ENCODE measurements at places on chromosomes 3 and 15.

- H3K27me3 ChIP-seq, result no peaks in the 10 kb centered on the region
- no peak for DNase-seq
- no peak overlapping the region for H3K27ac ChIP-seq
- H3K36me3 ChIP-seq, result no peaks in the 10 kb centered on the region
- no peaks in the 10 kb centered on the region for H3K4me1 ChIP-seq
Observed at GRCh38 chr3:196143708-196144382, 62.0 kb upstream of the TFRC start.

DNA sequence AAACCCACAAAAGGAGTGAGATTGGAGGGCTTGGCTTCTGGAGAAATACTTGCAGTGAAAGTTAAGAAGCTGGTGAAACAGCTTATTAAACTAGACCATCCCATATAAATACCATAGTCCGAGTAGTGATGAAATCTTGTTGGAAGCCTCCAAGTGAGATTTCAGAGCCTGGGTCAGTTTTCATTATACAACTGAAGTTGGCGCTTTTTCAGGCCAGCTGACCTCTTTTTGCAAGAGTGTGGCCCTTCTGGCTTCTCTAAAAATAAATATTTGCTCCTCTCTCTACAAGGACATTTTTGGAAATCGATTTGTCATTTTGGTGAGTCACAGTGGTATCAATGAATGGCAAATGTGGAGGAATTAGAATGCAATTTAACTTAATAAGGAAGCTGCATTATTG is 51.2 kb upstream of the THRB start:
- no peak overlapping the region for H3K27ac ChIP-seq
- DNase-seq, result no peak
- no peaks in the 10 kb centered on the region for H3K36me3 ChIP-seq
- H3K4me1 ChIP-seq, result no peaks in the 10 kb centered on the region
- H3K4me3 ChIP-seq, result no peak overlapping the region
- no peaks in the 10 kb centered on the region for H3K27me3 ChIP-seq

- H3K4me3 ChIP-seq, result peak within 1 kb of the TSS; percentile 70
- peak within 1 kb of the TSS; percentile 98 for H3K27ac ChIP-seq
- H3K36me3 ChIP-seq, result no peaks in the 10 kb centered on the region
Observed at GRCh38 chr15:68820295-68821189, at the start of gene ANP32A. TSS of gene ANP32A (minus strand) at chr15:68820895. CDS start at chr15:68820751, 144 bp downstream.

DNA sequence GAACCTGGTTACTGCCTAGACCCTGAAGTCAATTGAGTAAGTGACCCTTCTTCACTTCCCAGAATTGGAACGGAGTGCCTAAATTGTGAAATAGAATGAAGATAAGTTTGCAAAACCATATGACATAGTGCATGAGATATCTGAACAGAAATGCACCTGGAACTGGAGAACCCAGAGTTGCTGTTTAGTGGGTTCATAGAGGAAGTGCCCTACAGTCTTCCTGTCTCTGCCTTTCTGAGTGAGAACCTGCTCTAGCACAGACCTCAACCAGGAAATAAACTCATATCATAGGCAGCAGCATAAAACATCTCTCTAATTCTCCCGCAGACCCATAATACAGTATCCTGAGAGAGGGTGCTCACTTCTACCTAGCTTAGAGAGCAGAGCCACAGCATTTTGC is 82.9 kb downstream of the EOMES start:
- no peak overlapping the region for H3K4me3 ChIP-seq
- no peak for DNase-seq
- no peaks in the 10 kb centered on the region for H3K27me3 ChIP-seq
- no peaks in the 10 kb centered on the region for H3K36me3 ChIP-seq

DNA sequence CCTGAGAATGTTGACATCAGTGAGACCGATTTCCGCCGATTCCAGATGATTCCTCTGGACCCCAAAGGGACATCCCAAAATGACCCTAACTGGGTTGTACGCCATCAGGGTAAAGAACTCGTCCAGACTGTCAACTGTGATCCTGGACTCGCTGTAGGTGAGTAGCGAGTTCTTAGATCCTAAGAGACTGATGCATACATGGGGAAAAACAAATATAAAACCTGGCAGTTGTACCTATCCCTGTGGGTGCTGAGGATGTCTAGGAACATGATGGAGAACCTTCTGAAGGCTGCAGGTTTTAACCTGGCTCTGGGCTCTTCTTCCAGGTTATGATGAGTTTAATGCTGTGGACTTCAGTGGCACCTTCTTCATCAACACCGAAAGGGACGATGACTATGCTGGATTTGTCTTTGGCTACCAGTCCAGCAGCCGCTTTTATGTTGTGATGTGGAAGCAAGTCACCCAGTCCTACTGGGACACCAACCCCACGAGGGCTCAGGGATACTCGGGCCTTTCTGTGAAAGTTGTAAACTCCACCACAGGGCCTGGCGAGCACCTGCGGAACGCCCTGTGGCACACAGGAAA is 12.3 kb downstream of the THBS1 start:
- H3K4me1 ChIP-seq, result no peaks in the 10 kb centered on the region
- DNase-seq, result no peak
- peaks cover 13% of the 10 kb centered on the region for H3K36me3 ChIP-seq
- H3K27ac ChIP-seq, result no peak overlapping the region
- H3K4me3 ChIP-seq, result no peak overlapping the region

- DNase-seq, result peak; percentile 4
- H3K27me3 ChIP-seq, result no peaks in the 10 kb centered on the region
- no peaks in the 10 kb centered on the region for H3K36me3 ChIP-seq
- H3K4me3 ChIP-seq, result no peak overlapping the region
- H3K4me1 ChIP-seq, result no peaks in the 10 kb centered on the region
Observed at GRCh38 chr3:43317461-43318316, 31.3 kb downstream of the SNRK start.

- H3K4me3 ChIP-seq, result no peak overlapping the region
- H3K4me1 ChIP-seq, result no peaks in the 10 kb centered on the region
- H3K27ac ChIP-seq, result no peak overlapping the region
- H3K36me3 ChIP-seq, result no peaks in the 10 kb centered on the region
Observed at GRCh38 chr3:8518138-8518537, 16.5 kb downstream of the LMCD1 start.

- no peak overlapping the region for H3K27ac ChIP-seq
- H3K4me3 ChIP-seq, result no peak overlapping the region
- no peaks in the 10 kb centered on the region for H3K4me1 ChIP-seq
- DNase-seq, result peak; percentile 10
Observed at GRCh38 chr15:51536965-51537574, 85.5 kb downstream of the DMXL2 start.

DNA sequence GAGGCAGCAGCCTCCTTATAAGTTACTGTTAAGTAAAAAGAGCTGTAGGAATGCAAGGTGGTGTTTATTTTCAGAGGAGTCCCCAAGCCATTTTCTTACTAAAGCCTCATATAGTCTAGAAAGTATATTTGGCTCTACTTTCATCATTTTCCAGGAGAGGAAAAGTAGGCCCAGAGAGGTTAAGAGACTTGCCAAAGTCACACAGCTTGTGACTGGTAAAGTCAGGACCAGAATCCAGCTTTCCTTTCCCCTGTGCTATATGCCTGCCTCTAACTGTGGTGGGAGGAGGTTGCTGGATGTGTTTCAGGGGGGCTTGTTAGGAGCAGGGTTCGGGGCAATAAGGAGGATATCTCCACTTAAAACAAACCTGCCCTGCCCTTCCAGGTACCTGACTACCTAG is 7.2 kb upstream of the OGG1 start:
- H3K27ac ChIP-seq, result no peak overlapping the region
- H3K27me3 ChIP-seq, result no peaks in the 10 kb centered on the region
- no peak for DNase-seq
- peaks cover 41% of the 10 kb centered on the region for H3K36me3 ChIP-seq

GRCh38 chr15:67146875-67147381 is 81.5 kb downstream of the SMAD3 start:
- H3K36me3 ChIP-seq, result no peaks in the 10 kb centered on the region
- H3K4me3 ChIP-seq, result no peak overlapping the region
- H3K4me1 ChIP-seq, result peaks cover 15% of the 10 kb centered on the region

GRCh38 chr3:31105438-31106077 is 211.1 kb upstream of the GADL1 start:
- H3K4me3 ChIP-seq, result no peak overlapping the region
- H3K27me3 ChIP-seq, result no peaks in the 10 kb centered on the region

DNA sequence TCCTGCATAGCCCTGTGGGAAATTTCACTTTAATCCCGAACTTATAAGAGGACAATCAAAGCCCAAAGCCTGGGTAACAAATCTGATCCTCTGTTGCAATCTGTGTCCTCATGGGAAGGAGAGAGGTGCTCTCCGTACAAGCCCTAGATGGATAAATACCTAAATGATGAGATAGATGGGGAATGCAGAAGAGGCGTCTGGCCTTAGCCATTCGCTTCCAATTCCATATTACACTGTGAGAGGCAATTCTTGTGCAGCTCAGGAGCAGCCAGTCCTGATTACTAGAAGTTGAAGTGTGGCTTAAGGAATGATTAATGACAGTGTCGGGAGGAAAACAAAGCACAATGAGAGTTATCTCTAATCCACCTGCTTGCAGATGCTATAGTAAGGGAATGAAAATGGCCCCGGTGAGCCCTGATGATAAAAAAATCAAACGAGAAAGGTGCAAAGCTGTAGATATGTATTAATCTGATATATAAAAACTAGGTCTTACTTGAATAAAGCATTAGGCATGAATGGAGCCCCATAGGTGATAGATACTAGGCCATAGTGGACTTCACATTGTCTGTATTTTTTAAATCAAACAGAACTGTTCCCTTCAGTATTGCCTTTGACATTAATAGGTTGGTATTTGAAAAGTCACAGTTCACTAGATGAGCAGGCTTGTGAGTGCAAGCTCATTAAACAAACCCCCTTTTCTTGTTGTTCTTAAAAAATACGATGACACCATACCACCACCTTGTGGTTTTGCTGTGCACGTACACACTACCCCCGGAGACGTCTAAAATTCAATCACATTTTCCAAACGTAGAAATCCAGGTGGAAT is 54.2 kb upstream of the TMCO5A start:
- no peaks in the 10 kb centered on the region for H3K27me3 ChIP-seq
- H3K4me1 ChIP-seq, result no peaks in the 10 kb centered on the region
- H3K36me3 ChIP-seq, result no peaks in the 10 kb centered on the region
- no peak overlapping the region for H3K4me3 ChIP-seq
- H3K27ac ChIP-seq, result no peak overlapping the region
- DNase-seq, result peak; percentile 59

- no peak overlapping the region for H3K4me3 ChIP-seq
- no peak overlapping the region for H3K27ac ChIP-seq
- H3K4me1 ChIP-seq, result peaks cover 1% of the 10 kb centered on the region
Observed at GRCh38 chr3:63338351-63338750, 60.2 kb downstream of the SYNPR start.

DNA sequence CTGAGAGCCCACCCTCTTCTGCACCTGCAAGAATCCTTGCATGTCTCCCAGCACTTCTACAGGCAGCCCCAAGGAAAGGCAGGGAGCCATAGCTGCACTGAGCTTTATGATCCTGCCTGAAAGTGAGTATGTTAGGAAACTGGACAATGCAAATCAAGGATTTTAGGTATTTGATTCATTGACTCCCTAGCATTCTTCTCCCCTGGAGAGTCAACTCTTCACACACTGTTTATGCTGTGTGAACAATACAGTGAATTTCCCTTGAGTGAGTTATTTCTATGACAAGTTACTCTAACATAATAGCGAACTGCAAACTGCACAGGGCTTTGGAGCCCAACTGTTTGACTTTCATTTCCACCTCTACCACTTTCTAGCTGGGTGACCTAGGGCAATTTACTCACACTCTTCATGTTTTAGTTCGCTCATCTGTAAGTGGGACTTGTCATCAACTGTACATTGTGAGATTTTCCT is 96.0 kb upstream of the PHLDB2 start:
- H3K27ac ChIP-seq, result no peak overlapping the region
- no peaks in the 10 kb centered on the region for H3K4me1 ChIP-seq
- H3K36me3 ChIP-seq, result no peaks in the 10 kb centered on the region
- DNase-seq, result no peak
- no peak overlapping the region for H3K4me3 ChIP-seq
- H3K27me3 ChIP-seq, result no peaks in the 10 kb centered on the region

DNA sequence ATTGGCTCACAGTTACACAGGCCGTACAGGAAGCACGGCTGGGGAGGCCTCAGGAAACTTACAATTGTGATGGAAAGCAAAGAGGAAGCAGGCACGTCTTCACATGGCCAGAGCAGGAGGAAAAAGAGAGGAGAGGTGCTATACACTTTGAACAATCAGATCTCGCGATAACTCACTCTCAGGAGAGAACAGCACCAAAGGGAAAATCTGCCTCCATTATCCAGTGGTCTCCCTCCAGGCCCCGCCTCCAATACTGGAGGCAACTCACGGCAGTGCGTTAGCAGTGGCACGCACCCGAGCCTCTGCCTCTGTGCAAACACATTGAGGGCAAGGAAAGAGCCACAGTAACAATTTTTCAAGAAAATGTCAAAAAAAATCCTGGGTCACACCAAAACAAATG is 11.0 kb downstream of the OSTN start:
- H3K27me3 ChIP-seq, result no peaks in the 10 kb centered on the region
- DNase-seq, result no peak
- no peak overlapping the region for H3K27ac ChIP-seq
- H3K4me3 ChIP-seq, result no peak overlapping the region

GRCh38 chr3:160810362-160811236 is 54.6 kb downstream of the PPM1L start:
- H3K27ac ChIP-seq, result no peak overlapping the region
- no peaks in the 10 kb centered on the region for H3K4me1 ChIP-seq
- H3K4me3 ChIP-seq, result no peak overlapping the region
- H3K36me3 ChIP-seq, result no peaks in the 10 kb centered on the region
- H3K27me3 ChIP-seq, result no peaks in the 10 kb centered on the region

DNA sequence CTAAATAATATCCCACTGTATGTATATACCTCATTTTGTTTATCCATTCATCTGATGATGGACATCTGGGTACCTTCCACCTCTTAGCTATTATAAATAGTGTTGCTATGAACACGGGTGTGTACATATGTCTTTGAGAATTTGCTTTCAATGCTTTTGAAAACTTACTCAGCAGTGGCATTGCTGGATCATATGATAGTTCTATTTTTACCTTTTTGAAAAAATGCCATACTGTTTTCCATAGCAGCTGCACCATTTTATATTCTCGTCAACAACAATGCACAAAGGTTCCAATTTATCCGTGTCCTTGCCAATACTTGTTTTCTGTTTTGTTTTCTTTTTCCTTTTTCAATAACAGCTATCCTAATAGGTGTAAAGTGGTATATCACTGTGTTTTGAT is 77.1 kb downstream of the PEAK1 start:
- H3K27ac ChIP-seq, result no peak overlapping the region
- H3K4me1 ChIP-seq, result no peaks in the 10 kb centered on the region
- no peaks in the 10 kb centered on the region for H3K27me3 ChIP-seq
- H3K36me3 ChIP-seq, result no peaks in the 10 kb centered on the region
- no peak overlapping the region for H3K4me3 ChIP-seq

DNA sequence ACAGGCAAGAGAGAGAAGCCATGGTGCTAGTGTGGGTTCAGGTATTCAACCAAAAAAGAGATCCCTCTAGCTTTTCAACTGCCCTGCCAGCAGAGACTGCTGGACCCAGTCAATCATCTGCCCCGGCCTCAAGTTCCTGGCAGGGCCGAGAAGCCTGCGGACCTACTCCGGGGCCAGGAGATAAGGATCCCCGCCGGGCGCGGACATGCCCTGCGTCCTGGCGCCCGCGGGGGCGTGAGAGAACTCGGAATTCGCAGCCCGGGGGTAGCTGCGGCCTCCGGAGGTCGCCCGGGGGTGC is 821 bp upstream of the MAGI1 start:
- DNase-seq, result peak; percentile 82
- peak overlapping the region; percentile 92 for H3K27ac ChIP-seq
- H3K27me3 ChIP-seq, result no peaks in the 10 kb centered on the region
- H3K4me3 ChIP-seq, result peak overlapping the region; percentile 76

Measured in mesendoderm (in vitro differentiated cells).